Endothelial cell of umbilical vein (primary cell): ENCODE measurements at places on chromosomes 1 and 21. TPM values are rescaled to one million over a fixed set of nuclear protein-coding genes. Genes with fewer than 3 reads are reported as not detected.

Gene GJB4
- not detected in 2 replicates for total RNA-seq

Gene OR6K3
- not detected in 2 replicates for total RNA-seq

Gene TRIM58
- not detected in 2 replicates for total RNA-seq

Gene GRHL3
- not detected in 2 replicates for total RNA-seq

DNA sequence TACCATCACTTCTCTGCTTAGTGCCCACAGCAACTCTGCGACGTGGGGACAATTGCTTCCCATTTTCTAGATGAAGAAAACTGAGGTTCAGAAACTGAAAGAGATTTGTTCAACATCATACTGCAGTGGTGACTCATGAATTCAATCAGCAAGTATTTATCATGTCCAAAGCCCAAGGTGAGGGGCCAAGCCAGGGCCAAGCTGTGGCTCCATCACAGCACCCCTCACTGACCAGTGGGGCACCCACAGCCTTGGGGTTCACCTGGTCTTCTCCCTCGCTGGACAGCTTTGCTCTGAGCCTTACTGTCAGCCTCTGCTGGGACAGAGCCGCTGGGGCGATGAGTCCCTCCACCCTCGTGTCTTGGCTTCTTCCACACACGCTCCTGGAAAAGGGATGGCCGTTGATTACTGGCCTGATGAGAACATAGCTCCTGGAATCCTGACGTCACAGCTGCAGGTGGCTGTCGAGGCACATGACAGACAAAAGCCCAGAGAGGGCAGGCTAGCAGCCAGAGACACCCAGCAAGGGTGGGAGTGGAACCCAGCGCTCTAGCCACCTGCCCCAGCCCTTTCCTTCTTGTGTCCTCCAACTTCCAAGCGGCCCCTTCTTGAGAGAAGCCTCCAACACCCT, 6.2 kb downstream of the EDN2 start:
- DNase-seq: no peak

DNA sequence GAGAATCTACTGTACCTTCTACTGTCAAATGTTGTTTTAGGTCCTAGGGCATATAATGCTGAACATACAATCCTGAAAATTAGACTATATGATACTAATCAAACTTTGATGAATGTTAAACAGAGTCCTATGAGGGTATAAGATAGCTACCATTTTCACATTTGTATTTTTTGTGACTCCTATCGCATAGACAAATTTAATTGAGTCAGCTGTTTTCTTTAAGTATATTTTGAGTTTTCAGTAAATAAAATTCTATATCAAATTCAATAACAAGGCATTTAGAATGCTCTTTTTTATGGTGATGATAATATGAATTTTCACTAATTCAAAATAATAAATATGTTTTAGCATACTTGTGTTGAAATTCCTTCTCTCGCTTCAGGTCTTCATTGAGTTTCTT, 10.0 kb downstream of the LRRC39 start:
- DNase-seq: no peak

DNA sequence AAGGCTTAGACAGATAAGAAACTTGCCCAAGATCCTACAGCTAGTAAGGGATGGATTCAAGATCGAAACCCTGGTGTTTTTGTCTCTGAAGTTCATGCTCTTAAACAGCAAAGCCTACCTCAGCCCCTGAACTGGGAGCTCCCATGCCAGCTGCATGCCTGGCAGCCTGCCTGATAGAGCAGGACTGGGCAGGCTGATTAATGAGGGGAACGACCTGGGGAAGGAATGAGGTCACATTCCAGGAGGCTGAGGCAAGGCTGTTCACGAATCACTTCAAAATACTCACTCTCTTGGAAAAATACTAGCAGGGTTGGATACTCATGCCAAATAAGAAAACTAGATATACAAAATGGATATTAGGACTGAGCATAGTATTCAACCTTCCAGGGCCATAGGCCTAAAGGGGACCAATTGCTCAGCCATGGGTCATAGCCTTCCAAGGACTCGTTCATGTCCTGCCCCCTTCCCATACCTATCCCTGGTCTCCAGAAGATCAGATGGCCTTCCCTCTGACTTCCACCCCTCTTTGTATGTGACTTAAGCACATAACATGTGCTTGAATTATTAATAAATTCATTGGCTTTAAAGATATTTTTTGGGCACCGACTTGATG, 15.6 kb upstream of the TACSTD2 start:
- peak; percentile 98 for DNase-seq

GRCh38 chr1:33378524-33378923, 52.4 kb downstream of the PHC2 start:
- no peak for DNase-seq

GRCh38 chr1:243713470-243714186, 136.4 kb downstream of the AKT3 start:
- no peak for DNase-seq

DNA sequence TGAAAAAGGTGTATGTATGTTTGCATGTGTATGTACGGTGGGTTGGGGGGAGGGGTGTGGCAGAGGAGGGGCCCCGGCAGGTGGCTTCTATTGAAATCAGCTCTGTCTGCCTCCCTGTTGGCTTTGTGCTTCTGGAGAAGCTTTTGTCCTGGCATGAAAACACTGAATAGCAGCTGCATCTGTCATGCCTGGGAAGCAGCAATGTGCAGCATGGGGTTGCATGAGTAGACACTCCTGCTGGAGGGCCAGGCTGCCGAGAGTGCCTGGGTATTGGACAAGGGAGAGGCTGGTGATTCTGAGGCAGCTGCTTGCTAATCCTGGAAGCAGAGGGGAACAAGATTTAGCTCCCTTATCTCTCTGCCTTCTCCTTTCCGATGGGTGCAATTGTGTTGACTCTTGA, 20.5 kb downstream of the MAPKAPK2 start:
- no peak for DNase-seq

GRCh38 chr1:2106659-2107405, 56.6 kb downstream of the PRKCZ start:
- no peak for DNase-seq

GRCh38 chr1:183137782-183138181, 48.3 kb upstream of the LAMC2 start:
- DNase-seq: no peak
